CD4-positive, alpha-beta T cell (primary cell): ENCODE measurements at places on chromosomes 12 and 14. TPM values are rescaled to one million over a fixed set of nuclear protein-coding genes. Genes with fewer than 3 reads are reported as not detected.

The SNRPF gene
- 40.9 TPM for total RNA-seq

The VRTN gene
- total RNA-seq: not detected

The PTPN6 gene
- 83.5 TPM for total RNA-seq

The NUDT14 gene
- 9.0 TPM for total RNA-seq

The ASB2 gene
- total RNA-seq: 0.98 TPM

GRCh38 chr12:61138415-61138759 lies 1121.8 kb upstream of the USP15 start:
- DNase-seq: no peak

DNA sequence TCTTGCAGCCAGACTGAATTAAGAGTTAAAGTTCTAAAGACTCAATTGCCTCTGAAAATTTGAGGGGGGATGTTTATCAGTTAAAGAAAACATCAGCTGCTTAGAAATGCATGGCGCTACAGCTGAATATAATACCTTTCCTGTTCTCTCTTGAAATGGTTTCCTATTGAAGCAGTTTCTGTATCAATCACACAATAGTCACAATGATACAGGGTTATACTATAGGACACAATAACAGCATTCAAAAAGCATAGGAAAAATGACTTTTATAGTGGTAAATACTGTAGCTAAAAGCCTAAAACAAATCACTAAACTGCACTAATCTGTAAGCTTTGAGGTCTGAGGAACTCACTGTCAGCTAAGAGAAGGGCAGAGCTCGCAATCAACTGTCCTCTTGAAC lies 15.2 kb downstream of the MDGA2 start:
- DNase-seq: no peak

- DNase-seq: no peak
Measured at GRCh38 chr12:72510772-72511171, 238.6 kb downstream of the TRHDE start.
